Daoy (cell line): ENCODE measurements at places on chromosomes 1 and 21. TPM values are rescaled to one million over a fixed set of nuclear protein-coding genes. Genes with fewer than 3 reads are reported as not detected.

C1QTNF12 gene
- 0.36 TPM in 1 of 2 replicates, not detected in the other for total RNA-seq

DNA sequence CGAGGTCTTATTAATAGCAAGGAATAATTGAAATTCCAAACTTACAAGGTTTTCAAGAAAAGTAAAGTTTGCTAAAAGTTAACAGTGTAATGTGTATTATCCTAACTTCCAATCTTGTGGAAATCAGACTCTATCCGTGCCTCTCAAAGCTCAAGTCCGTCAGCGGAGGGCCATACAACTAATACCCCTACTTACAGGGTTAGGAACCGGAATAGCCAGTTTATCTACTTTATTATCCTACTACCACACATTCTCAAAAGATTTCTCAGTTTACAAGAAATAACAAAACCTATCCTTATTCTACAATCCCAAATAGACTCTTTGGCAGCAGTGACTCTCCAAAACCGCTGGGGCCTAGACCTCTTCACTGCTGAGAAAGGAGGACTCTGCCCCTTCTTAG, 457.8 kb downstream of the PTPRC start:
- no peak for DNase-seq

DNA sequence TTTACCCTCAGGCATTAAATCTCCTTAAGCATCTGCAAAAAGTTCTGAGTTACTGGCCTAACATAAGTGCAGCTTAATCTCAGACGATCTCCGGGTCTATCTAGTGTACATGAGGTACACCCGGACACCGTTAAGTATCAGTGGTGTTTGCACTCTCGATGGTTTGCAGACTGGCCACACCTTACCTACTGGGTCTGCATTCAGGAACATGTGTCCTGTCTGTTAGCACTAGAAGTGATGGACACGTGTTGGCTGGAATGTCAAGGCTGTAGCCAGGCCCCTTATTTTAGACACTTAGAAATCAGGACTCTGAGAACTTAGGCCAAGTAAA, 783 bp upstream of the AGL start:
- DNase-seq: no peak

- no peak for DNase-seq
These were observed 14.0 kb downstream of the OLFML2B start for GRCh38 chr1:162009501-162010174.

GRCh38 chr1:200336101-200336845, 73.6 kb downstream of the ZNF281 start:
- peak; percentile 62 for DNase-seq

DNA sequence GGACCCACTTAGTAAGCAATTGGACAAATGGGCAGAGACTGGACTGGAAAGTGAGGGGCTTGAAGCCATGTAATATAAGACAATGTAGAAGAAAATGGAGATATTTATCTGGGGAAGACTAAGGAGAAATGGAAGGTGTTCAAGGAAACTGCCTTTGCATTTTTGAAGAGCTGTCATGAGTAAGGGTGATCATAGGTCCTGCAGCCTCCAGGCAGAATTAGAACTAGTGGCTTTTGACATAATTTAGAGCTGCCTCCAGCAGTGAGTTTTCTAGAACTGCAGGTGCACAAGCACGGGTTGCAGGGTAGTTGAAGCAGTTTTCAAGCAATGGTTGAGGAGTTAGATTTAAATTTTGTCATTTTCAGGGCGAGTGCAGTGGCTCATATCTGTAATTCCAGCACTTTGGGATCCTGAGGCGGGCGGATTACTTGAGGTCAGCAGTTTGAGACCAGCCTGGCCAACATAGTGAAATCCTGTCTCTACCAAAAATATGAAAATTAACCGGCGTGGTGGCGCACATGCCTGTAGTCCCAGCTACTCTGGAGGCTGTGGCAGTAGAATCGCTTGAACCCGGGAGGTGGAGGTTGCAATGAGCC, 3.7 kb upstream of the CDC14A start:
- DNase-seq: no peak

DNA sequence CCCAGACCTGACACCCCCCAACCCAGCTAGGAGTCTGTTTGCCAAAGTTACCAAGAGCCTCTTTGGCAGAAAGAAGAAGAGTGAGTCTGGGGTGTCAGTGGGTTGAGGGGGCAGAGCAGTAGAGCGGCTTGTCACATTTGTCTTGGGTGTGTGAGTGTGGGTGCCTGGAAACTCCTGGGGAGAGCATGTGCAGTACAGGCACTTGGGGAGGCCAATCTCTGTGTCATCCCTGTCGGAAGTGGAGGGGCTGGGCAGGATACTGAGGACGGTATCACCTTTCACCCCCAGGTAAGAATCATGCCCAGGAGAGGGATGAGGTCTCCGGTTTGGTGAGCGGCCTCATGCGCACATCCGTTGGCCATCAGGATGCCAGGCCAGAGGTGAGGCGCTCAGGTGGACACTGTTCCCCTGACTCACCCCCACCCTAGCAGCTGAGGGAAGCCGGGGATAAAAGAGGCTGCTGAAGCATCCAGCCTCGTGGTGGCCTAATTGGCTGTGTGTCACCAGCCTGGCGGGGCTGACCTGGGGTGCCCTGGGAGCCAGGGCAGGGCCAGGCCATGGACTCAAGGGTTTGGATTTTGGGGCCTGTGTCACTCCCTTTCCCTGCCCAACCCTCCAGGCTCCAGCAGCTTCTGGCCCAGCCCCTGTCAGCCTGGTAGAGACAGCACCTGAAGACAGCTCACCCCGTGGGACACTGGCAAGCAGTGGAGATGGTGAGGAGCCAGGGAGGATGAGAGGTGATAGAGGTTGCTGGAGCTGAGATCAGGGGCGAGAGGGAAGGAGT, 3.3 kb downstream of the PLK3 start:
- DNase-seq: no peak

DNA sequence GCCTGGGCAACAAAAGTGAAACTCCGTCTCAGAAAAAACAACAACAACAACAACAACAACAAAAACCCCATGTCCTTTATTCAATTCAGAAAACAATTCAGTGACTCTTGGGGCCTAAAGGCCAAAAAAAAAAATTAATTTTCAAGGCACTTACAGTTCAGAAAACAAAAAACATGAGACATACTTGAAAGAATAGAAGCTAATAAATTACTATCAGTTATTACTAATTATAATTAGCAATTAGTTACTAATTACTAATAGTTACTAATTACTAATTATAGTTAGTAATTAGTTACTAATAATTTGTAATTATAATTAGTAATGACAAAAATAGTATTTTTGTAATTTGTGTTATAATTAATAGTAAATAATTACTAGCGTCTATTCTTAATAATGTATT, 56.8 kb upstream of the MPC2 start:
- no peak for DNase-seq

DNA sequence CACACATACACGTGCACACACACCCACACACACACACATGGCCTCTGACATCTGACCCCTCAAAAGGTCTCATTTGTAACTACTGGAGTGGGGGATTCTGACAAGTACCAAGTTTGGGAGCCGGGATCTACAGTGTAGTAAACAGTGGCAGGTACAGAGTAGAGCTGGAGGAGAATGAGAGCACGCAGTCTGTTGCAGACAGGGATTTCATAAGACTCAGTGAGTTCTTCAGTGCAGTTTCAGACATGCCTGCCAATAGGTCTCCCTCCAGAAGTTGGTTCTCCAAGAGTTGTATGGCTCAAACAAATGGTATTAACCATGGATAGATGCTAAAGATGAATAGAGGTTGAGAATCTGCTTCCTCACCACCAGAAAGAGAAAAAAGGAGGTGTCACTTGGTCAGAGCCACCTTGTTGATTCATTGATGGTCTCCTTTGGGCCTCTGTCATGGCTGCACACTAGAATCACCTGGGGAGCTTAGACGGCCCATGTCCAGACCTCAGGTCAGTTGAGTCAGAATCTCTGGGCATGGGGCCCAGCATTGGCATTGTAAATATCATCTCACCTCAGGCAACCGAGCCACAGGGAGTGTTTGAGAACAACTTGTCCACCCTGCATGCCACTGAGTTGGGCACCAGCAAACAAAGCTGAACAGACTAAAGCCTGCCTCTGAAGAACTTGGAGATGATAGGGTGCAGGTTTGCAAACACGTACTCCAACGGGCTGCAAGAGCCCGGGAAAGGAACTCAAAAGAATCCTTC, 122.1 kb downstream of the EDEM3 start:
- DNase-seq: no peak
